ENCODE measurements at places on chromosomes 12 and 14. TPM values are rescaled to one million over a fixed set of nuclear protein-coding genes. Genes with fewer than 3 reads are reported as not detected.

DNA sequence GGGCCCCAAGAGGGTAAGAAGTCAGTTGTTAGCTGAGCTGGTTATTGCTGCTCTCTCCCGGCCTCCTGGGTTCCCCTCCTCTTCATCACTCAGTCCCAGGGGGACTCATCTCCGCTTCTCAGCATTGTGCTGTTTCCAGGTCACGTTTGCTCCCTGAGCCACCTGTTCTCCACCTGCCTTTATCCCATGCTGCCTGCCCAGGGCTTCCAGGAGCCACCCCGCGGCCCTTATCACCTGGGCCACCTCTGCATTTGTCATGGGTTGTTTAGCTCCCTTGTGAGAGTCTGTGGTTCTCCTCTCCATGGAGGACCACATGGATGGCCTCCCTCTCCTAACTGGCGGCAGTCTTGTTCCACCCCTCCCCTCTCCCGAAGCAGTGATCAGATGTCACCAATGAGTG, 36.0 kb downstream of the SYNDIG1L start:
- H3K27ac ChIP-seq, result no peak overlapping the region
- no peak for DNase-seq

Gene B4GALNT3
- total RNA-seq, result 19.3 TPM

Gene CDKN3
- 3.6 TPM for total RNA-seq

DNA sequence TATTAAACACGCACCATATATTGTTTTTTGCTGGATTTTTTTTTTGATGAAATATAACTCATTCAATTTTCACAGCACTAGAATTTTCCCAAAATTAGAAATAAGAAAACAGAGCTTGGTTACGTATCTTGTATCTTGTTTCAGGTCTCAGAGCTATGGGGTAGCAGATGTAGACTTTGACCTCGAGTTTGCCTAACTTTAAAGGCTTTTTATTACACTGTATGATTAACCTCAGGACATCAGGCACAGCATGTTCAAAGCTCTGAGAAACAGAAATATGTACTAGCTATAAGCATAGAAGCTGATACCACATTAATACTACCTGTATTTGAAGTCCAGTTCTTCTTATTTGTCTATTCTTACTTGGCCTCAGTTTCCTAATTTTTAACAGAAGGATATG, 171.9 kb upstream of the KITLG start:
- no peak overlapping the region for H3K27ac ChIP-seq
- no peaks in the 10 kb centered on the region for H3K4me1 ChIP-seq
- H3K4me3 ChIP-seq, result no peak overlapping the region
- DNase-seq, result no peak
- H3K36me3 ChIP-seq, result no peaks in the 10 kb centered on the region

Gene FOXG1
- total RNA-seq, result not detected

Gene HOXC10
- total RNA-seq, result not detected

Gene TSPAN8
- 2.8 TPM for total RNA-seq

DNA sequence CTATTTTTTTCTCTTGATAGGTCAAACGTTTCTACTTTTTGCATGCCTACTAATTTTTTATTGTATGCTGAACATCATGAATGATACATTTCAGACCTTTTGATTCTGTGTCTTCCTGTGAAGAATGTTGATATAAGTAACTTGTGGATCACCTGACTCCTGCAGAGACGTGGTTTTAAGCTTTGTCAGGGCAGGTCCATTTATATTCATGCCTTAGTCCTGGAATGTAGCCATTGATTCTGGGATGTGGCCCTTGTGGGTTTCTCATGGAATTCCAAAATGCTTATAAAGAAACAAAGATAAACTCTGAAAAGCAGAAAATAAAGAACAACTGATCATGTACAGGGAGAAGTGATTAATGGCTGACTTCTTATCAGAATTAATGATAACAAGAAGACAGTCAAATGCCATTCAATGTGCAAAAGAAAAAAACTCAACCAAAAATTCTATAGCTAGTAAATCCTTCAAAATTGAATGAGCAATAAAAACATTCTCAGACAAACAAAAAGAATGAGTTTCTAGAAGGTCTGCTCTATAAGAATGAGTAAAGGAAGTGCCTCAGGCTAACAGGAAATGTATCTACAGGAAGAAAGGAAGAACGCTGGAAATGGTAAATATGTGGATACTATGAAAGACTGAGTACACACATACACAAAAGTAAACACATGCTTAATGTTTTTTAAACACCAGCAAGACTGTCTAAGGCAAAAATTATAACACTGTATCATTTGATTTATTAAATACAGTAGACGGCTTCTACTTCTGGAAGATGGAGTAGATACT, 284.8 kb upstream of the DIO3 start:
- no peaks in the 10 kb centered on the region for H3K27me3 ChIP-seq
- no peaks in the 10 kb centered on the region for H3K36me3 ChIP-seq
- DNase-seq, result no peak
- no peak overlapping the region for H3K4me3 ChIP-seq
- H3K27ac ChIP-seq, result no peak overlapping the region
- no peaks in the 10 kb centered on the region for H3K4me1 ChIP-seq

Gene PSMA3
- total RNA-seq, result 78.9 TPM

- no peak for DNase-seq
- H3K27me3 ChIP-seq, result no peaks in the 10 kb centered on the region
- no peaks in the 10 kb centered on the region for H3K4me1 ChIP-seq
- H3K27ac ChIP-seq, result no peak overlapping the region
- no peaks in the 10 kb centered on the region for H3K36me3 ChIP-seq
- no peak overlapping the region for H3K4me3 ChIP-seq
Measured at GRCh38 chr12:132423251-132423819, 66.6 kb upstream of the FBRSL1 start.

DNA sequence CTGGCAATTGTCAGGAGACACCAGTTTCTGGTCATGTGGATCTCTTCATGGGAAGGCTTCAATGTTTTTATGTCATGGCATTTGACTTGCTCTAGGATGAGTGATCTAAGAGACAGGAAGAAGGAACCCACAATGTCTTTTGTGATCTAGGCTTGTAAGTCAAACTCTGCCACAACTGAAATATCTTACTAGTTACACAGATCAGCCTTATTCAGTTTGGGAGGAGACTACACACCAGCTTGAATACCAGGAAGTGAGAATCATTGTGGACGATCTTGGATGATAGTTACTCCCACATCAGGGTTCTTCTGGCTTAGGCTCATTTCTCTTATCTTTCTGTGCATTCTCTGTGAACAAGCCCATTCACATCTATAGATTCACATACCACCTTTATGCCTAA, 236.2 kb upstream of the FBXO33 start:
- no peak overlapping the region for H3K4me3 ChIP-seq
- H3K27ac ChIP-seq, result no peak overlapping the region
- no peaks in the 10 kb centered on the region for H3K36me3 ChIP-seq
- DNase-seq, result no peak
- no peaks in the 10 kb centered on the region for H3K4me1 ChIP-seq

GRCh38 chr12:43807386-43807785, 1.3 kb upstream of the TWF1 start:
- no peaks in the 10 kb centered on the region for H3K36me3 ChIP-seq
- no peak overlapping the region for H3K4me3 ChIP-seq
- peaks cover 33% of the 10 kb centered on the region for H3K4me1 ChIP-seq
- H3K27ac ChIP-seq, result peak overlapping the region; percentile 94
- no peak for DNase-seq

DNA sequence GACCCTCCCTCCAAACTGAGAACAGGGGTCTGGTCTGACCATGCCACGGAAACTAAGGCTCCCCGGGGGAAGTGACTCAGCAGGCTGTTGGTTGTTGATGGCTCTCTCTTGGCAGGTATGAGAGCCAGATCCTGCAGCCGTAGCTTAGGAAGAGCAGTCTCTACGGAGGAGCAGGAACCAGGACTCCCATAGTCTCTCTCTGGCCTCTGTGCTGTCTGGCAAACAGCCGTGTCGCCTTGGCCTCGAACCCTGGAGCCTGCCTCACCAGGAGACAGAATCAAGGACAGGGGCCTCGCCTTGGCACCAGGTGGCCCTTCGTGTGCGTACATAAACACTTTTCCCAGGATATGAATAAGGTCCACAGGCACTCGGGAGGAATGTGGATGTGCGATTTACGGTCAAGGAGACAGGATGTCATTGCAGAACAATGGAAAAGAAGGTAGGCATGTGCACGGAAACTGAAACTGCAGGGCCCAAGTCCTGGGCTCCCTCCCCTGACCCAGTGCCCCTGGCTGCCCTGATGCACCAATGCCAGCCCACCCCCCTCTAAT, 7.9 kb downstream of the VWF start:
- no peaks in the 10 kb centered on the region for H3K36me3 ChIP-seq
- no peaks in the 10 kb centered on the region for H3K4me1 ChIP-seq
- H3K4me3 ChIP-seq, result no peak overlapping the region
- H3K27me3 ChIP-seq, result no peaks in the 10 kb centered on the region
- DNase-seq, result no peak
- H3K27ac ChIP-seq, result peak overlapping the region; percentile 75

DNA sequence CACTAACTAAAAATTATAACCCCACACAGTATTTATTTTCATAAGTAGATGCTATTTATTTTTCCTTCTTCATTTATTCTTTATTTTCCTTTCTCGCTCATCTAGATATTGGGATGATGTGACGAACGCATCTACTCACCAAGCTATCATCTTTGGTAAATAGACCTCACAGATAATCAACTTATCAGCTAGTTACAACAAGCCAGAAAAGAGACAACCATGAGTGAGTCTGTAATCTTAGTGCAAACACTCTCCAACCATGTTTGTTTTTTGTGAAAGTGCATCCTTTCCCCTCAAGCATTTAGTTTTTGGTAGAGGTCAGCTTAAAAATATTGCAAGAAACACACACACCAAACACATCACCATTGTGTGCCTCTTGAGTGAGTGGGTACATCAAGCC, 84.9 kb downstream of the SLC25A21 start:
- H3K27ac ChIP-seq, result no peak overlapping the region
- DNase-seq, result no peak
- H3K27me3 ChIP-seq, result no peaks in the 10 kb centered on the region

DNA sequence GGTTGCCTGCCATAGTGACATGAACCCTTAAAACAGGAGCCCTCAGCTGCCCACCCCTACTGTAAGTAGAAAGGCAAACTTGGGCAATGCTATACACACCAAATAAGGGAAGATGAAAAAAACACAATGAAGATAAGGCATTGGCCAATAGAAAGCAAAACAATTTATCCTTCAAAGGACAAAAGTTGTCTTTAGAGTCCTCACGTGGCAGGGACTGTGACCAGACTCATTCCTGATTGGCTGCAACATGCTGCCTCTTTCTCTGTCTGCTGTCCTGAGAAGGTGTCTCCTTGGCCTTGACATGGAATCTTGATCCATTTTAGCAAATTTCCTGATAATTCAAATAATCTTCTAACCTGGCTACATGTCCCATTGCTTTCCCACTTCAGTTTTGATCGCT, 131.9 kb downstream of the GPR135 start:
- H3K27me3 ChIP-seq, result no peaks in the 10 kb centered on the region
- peaks cover 79% of the 10 kb centered on the region for H3K4me1 ChIP-seq
- H3K4me3 ChIP-seq, result no peak overlapping the region
- DNase-seq, result no peak

GRCh38 chr14:67524634-67524963, 8.5 kb upstream of the PLEKHH1 start:
- H3K4me1 ChIP-seq, result no peaks in the 10 kb centered on the region
- no peaks in the 10 kb centered on the region for H3K27me3 ChIP-seq
- H3K36me3 ChIP-seq, result no peaks in the 10 kb centered on the region
- no peak overlapping the region for H3K4me3 ChIP-seq

Gene EML5
- 0.75 TPM for total RNA-seq

Gene GARIN6
- not detected for total RNA-seq

GRCh38 chr14:105067140-105067968, 2.1 kb upstream of the GPR132 start:
- H3K36me3 ChIP-seq, result no peaks in the 10 kb centered on the region
- H3K27me3 ChIP-seq, result no peaks in the 10 kb centered on the region
- H3K27ac ChIP-seq, result no peak overlapping the region
- peaks cover 25% of the 10 kb centered on the region for H3K4me1 ChIP-seq

DNA sequence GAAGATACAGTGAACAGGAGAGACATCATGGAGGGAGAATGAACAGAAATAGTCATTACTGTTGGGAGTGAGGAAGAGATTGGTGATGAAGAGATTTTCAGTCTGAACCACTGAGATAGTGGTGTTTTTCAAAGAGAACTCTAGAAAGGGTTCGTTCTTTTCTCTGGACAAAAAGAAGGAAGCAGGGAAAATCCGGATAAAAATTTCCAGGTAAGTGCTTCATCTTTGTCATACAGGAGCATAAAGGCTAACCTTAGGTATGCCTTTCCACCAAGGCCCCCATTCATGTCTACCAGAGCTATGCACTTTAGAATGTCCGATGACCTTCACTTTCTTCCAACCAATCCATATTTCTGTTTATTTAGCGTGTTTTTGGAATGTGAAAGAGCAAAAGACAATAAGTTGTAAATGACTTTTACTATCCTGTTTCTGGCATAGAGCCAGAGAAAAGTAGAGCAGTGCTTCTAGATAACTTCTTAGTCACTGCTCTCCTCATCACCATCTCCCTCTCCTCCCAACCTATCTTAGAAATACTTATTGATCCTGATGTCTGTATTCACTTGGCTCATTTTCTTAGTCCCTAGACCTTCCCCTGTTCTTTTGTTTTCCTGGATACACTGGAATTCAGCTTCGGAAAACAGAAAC, 116.5 kb downstream of the TTC6 start:
- no peaks in the 10 kb centered on the region for H3K4me1 ChIP-seq
- no peak overlapping the region for H3K27ac ChIP-seq
- no peaks in the 10 kb centered on the region for H3K36me3 ChIP-seq
- H3K4me3 ChIP-seq, result no peak overlapping the region
- DNase-seq, result no peak
- H3K27me3 ChIP-seq, result no peaks in the 10 kb centered on the region

GRCh38 chr12:69131077-69131476, 108.3 kb upstream of the CPSF6 start:
- H3K27ac ChIP-seq, result no peak overlapping the region
- no peaks in the 10 kb centered on the region for H3K27me3 ChIP-seq
- no peaks in the 10 kb centered on the region for H3K4me1 ChIP-seq

DNA sequence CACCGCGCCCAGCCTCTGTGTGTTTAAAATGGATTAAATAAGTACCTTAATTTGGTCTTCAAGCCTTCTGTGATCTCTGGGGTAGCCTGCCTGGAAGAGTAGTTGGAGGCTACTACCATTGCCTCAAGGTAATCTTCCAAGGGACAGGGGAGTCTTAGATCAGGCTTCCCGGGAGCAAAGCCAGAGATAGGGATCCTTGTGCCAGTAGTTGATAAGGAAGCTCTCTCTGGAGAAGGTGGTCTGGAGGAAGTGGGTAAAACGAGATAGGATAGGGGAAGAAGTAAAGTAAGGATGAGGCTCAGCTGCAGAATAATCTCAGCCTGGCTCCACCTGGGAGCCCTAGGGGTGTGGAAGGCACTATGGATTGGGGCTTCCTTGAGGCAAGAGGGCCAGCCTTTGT, 38.5 kb downstream of the FOS start:
- H3K27ac ChIP-seq, result no peak overlapping the region
- H3K27me3 ChIP-seq, result no peaks in the 10 kb centered on the region
- peaks cover 15% of the 10 kb centered on the region for H3K4me1 ChIP-seq
- H3K36me3 ChIP-seq, result no peaks in the 10 kb centered on the region

Measured in right atrium auricular region (tissue), 2 donors.